ENCODE measurements at places on chromosomes 4 and X.
A peak's percentile ranks its signal among the peaks of the same experiment; 100 is the strongest.

- DNase-seq = no peak
Observed at GRCh38 chrX:134695999-134696398, 37.7 kb upstream of the PLAC1 start.

GRCh38 chrX:150616863-150617198, 48.4 kb downstream of the MTM1 start:
- no peak for DNase-seq

DNA sequence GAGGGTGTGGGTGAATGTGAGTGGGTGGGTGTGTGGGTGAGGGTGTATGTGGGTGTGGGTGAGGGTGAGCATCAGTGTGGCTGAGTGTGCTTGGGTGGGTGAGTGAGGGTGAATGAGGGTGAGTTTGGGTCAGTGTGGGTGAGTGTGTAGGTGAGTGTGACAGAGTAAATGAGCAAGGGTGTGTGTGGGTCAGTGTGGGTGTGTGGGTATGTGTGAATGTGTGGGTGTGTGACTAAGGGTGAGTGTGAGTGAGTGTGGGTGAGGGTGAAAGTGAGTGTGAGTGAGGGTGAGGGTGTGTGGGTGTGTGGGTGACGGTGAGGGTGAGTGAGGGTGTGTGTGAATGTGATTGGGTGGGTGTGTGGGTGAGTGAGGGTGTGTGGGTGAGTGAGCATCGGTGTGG, 1676.7 kb upstream of the TENM3 start:
- no peak for DNase-seq

- no peak for DNase-seq
Observed at GRCh38 chrX:152451731-152451980, 541 bp upstream of the GABRA3 start.

DNA sequence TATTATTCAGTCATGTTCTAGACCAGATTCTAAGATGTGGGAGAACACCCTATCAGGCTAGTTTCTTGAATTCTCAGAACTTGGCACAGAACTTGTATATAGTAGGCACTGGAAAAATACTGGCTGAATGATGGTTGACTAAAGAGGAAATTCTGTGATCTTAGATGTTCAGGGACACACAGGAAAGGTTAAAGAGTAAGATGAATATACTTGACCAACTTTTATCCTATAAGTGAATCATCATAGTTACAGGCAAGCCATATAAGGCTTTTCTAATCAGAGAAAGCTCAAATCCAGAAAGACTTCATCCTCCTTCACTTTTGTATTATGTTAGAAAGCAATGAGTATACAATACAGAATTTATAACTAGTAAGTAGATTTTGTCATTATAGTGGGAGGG, 53.8 kb downstream of the SEPTIN11 start:
- DNase-seq = no peak

- DNase-seq = peak; percentile 31
Observed at GRCh38 chrX:1481636-1482529, 29.2 kb upstream of the ASMTL start.

DNA sequence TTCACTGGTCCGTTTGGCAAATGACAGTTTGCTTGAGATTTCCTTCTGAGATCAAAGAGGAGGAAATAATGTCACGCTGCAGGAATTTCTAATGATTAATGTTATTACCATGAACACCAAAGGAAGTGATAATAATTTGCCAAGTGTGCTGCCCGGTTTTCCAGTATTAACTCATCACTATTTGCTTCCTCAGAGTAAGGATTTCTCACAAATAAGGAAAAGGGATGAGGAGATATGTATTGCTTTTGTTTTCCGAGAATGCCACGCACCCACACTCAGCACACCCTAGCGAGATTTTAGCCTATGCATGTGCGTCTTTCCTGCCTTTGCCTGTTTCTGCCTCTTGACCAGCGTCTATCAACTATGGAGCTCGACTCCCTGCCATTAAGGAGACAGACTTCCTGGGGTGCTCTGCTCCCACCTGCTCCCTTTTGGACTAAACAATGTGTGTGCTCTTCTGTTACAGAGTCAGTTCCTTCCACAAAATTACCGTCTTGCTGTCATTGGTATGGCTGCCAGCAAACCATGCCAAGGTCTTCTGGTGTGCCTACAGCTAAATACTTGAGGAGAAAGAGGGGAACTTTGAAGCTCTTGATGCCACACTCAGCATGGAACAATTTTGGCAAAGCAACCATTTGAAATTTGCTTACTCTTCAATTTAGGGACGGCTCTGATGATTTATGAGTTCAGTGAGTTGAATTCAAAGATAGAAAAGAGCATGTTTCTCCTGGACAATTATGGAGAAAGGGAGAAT, 393.1 kb upstream of the ZFP42 start:
- DNase-seq = peak; percentile 12

GRCh38 chr4:29310252-29310651, 1409.9 kb upstream of the PCDH7 start:
- no peak for DNase-seq

GRCh38 chr4:106366026-106366425, 2.6 kb downstream of the GIMD1 start:
- no peak for DNase-seq

GRCh38 chr4:2301225-2301642, 39.3 kb upstream of the MXD4 start:
- no peak for DNase-seq

- DNase-seq = no peak
Observed at GRCh38 chr4:137310593-137311490, 221.5 kb downstream of the PCDH18 start.

DNA sequence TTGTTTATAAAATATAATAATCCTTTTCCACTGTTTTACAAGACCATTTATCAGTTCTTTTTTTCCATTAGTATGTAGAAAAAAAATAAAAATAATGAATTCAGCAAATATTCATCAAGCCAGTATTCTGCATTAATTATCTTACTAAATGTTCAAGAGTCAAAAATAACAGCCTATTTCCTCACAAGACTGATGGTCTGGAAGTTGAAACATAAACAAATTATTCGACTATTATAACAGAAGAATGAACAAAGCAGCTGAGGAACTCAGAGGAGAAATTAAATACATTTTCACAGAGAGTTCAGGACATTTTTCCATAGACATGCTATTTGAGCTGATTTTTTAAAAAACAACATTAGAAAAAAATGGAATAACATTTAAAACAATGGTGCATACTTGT, 2594.8 kb downstream of the ARAP2 start:
- no peak for DNase-seq

GRCh38 chr4:153266988-153267387, 62.7 kb downstream of the TRIM2 start:
- DNase-seq = no peak

GRCh38 chr4:187501731-187502130, 493.8 kb upstream of the ZFP42 start:
- no peak for DNase-seq

DNA sequence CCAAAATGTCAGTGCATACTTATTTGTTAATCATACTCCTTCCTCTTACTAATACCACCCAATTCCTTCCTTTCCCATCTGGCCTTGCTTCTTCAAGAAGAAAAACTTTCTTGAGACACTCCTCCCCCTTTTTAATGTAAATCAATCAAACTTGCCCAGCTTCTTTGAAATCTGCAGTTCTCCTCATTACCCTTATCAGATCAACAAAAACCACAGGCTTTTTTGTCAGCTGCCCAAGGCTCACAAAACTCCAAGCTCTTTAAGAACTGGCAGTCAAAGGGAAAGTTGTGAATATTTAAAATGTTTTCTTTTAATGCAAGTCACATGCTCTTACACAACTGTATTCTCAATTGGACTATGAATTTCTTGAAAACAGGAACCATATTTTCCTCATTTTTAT, 11.3 kb upstream of the MYOZ2 start:
- no peak for DNase-seq

DNA sequence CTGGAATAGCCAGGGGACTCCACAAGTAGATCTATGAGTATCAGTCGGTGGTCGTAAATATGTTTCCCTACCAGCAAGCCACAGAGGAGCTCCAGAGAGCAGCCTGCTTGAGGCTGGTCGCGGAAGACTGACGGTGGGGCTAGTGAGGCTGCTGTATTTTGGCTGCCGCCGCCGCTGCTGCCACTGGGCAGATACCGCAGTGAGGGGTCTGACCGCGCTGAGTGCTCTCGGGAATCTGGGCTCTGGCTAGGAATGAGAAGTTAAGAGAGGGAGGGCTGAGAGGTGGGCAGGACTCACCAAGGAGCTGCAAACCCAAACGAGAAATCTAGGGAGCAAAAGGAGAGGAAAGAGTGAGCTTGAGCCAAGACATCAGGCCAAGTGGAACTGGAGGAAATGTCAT, at the start of gene EXOC1L:
Gene EXOC1L (plus strand): TSS at position 157 of the 400 bp plus-strand sequence. CDS start 237 bp downstream, at position 394.
- DNase-seq = no peak

DNA sequence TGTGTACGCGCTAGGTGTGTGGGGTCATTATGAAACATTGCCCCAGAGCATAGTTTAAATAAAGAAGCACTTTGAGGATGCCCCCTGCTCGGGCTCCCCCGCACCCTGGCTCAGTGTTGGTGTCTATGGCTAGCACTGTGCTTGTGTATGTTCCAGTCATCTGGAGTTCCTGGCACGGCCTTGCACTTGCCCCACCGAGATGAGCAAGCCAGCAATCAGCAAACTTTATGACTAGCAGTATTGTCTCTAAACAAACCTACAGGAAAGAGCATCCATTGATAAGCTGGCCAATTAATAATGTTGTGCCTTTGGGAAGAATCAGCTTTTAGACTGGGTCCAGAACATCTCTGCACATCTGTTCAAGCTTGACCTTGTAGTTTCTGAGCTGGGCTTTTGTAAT, 707 bp upstream of the SHROOM4 start:
- no peak for DNase-seq

GRCh38 chr4:37675587-37676290, 10.4 kb downstream of the RELL1 start:
- no peak for DNase-seq

DNA sequence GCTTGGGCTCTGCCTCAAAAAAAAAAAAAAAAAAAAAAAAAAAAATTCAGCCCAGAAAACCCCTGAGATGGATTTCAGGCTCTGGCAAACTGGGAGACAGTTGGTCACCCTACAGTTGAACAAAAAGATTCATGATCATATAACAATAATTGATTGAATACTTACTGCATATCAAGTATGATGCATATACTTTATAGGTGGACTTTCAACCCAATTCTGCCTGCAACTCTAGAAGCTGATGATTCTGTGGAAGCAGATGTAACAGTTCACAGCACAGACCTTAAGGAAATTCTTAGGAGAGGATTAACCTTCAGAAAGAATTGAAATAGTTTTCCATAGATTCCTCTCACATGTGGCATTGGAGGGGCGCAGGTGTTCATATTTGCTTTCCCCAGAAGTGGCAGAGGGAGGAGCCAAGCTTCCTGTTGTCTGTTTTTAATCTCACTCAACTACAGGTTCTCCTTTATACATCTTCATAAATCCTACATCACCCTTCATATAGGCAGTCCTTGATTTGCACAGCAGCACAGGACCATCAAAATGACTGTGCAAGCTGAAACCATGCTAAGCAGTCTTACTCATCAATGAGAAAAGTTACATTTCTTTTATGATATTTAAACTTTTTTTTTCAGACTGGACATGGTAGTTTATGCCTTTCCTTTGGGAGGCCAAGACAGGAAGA, 149.4 kb upstream of the KLF3 start:
- DNase-seq = no peak

DNA sequence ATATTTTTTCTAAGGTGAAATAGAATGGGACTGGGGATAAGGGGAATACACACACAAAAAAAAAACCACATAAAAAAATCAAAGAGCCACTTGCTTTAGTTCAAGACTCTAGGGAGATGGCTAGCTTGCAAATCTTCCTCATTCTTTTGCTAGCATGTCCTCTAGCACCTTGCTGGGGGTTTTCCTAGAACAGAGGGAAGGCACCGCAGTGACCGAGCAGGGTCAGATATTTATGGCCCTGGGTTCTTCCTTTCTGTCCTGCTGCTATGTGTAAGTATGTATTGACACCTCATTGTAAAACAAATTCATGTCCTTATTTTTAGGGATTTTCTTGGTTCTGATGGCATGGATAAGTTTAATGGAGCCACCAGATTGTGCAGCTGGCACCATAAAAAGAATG, 81.2 kb downstream of the SHISA3 start:
- DNase-seq = no peak

DNA sequence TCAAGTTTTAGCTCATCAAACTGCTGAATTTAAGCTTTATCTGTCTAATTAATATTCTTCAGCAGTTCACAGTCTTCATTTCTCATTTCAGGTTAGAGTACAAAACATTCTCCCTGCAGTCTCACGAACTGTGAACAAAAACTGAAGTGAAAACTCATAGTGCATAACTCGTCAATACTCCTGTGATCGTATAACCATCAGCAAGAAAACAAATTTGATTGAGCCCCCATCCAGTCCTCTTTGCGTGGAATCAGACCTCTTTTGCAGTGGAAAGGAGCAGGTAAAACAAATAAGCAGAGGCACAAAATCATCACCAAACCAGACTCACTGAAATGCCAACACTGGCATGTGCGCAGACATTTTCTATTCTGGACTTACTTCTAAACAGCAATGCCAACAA, 12.7 kb downstream of the ADAM29 start:
- DNase-seq = no peak

- DNase-seq = peak; percentile 51
Observed at GRCh38 chr4:156771171-156771837, 200.3 kb downstream of the PDGFC start.

DNA sequence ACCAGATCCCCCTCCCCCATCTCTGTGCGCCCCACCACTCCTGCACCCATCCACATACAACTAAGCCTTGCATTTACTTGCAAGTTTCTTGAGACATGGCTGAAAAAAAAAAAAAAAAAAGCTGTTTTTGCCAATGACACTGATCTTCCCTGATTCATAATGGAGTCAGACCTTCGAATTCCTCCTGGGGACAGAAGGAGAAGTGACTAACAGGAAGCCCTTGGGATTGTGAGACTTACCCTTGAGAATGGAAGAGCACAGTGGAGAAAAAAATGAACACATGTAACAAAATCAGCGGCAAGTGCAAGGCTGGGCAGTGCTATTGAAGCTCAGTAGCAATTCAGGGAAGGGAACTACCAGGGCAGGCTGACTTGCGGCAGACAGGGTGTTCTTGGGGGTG, 288.4 kb downstream of the BCOR start:
- no peak for DNase-seq

GRCh38 chr4:58679886-58680285, 1569.7 kb upstream of the IGFBP7 start:
- no peak for DNase-seq

GRCh38 chr4:17504081-17504480, 7.8 kb downstream of the QDPR start:
- no peak for DNase-seq

GRCh38 chr4:105329081-105329480, 144.8 kb downstream of the PPA2 start:
- DNase-seq = no peak

- no peak for DNase-seq
Observed at GRCh38 chr4:16608611-16609125, 289.8 kb downstream of the LDB2 start.
